ENCODE measurements at places on chromosomes 6 and 20.
A peak's percentile ranks its signal among the peaks of the same experiment; 100 is the strongest.

GRCh38 chr6:113750151-113750855 lies 106.8 kb upstream of the MARCKS start:
- DNase-seq = no peak

GRCh38 chr6:37777272-37777834 lies 42.2 kb upstream of the ZFAND3 start:
- no peak for DNase-seq

GRCh38 chr6:56875961-56876360 lies 78.9 kb upstream of the BEND6 start:
- no peak for DNase-seq

DNA sequence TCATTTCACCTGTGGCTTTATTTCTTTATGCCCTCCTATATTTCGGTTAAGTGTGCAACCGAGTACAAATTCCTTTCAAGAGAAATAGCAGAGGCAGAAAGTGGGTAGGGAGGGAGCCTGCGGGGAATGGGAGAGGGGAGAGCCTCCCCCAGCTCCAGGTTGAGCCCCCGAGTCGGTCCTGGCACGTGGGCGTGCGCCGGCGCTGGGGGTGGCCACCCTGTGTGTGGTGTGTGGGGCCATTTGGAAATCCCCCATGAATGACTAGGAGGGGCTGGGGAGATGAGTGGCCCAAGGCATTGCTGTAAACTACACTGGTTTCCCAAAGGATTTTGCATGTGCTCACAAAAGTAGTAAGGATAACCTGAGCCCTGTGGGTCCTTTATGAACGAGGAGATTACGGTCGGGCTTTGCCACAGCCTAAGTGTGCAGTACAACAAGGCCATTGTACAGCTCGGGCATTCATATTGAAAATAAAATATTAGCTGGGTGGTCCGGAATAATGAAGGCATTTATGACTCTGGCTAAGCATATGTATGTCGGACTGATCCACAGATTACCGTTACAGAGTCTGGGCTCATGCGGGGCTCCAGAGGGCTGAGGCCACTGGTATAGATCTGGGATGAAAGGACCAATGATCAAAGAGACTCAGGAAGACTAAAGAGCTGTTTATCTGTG lies 84.5 kb upstream of the RALGAPA2 start:
- no peak for DNase-seq

DNA sequence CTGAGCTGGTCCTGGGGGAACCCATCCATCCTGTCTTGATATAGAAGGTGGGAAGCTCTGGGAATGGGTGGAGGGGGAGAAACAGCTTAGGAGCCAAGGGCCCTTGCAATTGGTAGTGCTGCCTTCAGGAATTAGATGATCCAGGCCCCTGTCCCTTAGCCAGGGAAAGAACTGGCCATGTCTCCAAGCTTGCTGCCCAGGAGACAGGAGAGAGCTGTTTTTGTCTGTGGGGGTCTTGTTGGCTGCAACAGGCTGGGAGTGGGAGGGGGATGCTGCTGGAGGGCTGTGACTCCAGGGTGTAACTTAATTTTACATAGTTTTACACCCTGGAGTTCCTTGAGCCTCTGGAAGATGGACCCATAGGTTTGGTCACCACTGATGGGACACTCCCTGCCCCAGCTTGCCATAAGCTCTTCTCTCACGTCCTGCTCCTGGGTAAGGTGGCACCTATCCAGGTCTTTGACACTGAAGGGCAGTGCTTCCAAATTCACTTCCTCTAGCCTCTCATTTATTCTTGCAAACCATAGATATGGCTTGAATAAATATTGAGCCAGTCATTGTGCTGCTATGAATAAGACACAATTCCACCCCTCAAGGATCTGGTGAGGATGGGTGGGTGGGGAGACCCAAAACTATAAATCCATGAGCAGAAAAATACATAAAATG lies 16.8 kb downstream of the VEGFA start:
- DNase-seq = no peak

- DNase-seq = no peak
These were observed 14.0 kb downstream of the NUDT3 start for GRCh38 chr6:34378470-34378869.

DNA sequence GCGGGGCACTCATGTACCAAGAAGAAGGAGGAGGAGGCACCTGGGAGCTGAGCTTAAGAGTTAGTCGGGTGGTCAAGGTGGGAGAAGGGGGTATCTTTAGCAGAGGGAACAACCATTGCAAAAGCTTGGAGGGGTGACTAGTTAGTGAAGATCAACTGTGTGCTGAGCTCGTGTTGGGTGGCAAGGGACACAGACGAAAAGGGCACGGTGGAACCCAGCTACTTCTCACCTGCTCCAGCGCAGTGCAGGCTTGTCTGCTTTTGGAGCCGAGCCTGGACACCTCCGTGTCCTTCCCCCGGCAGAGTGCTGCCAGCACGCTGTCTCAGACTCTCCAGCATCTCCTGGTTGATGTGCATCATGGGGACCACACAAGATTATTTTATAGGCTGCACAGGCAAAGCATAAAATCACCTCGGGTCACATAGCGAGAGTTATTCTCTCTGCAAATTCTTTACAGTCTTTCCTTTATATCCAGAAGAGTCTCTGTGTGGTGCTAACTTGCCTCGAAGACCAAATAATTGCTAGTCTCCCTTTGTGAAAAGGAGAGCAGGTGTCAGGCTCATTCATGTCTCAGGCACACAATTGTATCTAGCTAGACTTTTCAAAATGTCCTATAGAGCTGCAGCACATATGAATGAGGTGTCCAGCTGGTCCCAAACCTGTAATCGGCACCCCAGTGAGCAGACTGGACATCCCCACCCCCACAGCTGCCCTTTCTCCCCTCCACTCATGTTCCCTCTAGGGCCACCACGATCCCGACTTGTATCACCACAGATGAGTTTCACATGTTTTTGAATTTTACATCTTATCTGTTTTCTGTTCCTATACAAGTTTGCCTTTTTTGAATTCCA lies 123.4 kb downstream of the CEBPB start:
- DNase-seq = no peak

- DNase-seq = no peak
These were observed 2.6 kb upstream of the TFAP2C start for GRCh38 chr20:56626367-56627121.

DNA sequence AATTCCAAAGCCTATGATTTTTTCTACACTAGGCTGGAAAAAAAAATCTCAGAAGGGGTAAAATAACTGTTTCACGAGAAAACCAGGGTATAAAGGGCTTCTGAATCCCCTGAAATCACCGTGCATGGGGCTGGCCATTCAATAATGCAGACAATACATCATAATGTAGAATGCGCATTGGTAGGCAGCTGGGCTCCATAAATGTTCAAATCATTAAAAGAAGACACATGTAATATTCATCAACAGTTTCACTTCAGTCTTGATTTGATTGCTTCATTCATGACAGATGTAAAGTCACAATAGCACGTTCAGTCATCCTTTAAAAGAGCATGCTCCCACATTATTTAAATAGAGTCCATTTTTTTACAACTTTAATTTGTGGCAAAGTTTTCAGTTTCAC lies 20.5 kb downstream of the PTCHD4 start:
- no peak for DNase-seq

DNA sequence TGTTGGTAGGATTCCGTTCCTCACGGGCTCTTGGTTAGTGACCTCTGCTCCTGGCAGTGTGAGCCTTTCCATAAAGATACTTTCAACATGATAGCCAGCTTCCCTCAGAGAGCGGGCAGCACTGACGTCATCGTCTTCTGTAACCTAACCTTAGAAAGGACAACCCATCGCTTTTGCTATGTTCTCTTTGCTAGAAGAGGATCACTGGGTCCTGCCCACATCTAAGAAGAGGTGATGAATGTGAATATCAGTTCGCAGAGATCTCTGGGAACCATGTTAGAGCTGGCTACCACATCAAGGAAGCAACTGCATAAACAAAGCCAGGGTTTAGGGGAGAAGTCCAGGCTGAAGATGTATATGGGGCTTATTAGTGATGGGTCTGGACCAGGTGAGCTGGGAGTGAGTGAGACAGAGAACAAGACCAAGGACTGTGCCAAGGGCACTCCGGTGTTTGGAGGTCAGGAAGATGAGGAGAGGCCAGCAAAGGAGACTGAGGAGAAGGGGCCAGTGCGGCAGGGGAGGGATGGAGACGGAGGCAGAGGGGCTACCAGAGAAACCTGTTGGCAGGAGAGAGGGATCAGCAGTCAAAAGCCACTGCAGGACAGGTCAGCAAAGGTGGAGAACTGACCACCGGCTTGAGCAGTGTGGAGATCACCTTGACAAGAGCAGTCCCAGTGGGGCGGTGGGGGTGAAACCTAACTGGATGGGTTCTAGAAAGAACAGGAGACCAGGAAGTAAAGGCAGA lies 39.7 kb downstream of the PIM1 start:
- DNase-seq = no peak

- DNase-seq = peak; percentile 3
These were observed 95.1 kb upstream of the OLIG3 start for GRCh38 chr6:137589067-137589848.

DNA sequence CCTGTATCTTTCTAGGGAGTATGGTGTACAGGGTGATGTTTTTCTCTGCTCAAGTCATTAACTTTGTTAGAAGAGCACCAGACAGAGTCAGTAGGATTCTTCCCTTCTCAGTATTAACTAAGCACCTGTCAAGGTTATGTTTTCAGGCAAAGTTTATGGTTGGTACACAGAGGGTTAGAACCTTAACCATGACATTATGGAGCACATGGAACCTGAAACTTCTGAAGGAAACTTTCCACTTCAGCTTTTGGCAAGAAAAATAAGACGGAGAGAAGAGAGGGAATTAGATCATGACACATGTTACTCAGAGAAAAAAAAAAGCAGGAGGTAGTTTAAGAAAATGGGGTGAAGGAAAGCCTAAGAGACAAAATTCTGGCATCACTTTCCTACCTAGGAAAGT lies 112.9 kb upstream of the PDE7B start:
- no peak for DNase-seq

DNA sequence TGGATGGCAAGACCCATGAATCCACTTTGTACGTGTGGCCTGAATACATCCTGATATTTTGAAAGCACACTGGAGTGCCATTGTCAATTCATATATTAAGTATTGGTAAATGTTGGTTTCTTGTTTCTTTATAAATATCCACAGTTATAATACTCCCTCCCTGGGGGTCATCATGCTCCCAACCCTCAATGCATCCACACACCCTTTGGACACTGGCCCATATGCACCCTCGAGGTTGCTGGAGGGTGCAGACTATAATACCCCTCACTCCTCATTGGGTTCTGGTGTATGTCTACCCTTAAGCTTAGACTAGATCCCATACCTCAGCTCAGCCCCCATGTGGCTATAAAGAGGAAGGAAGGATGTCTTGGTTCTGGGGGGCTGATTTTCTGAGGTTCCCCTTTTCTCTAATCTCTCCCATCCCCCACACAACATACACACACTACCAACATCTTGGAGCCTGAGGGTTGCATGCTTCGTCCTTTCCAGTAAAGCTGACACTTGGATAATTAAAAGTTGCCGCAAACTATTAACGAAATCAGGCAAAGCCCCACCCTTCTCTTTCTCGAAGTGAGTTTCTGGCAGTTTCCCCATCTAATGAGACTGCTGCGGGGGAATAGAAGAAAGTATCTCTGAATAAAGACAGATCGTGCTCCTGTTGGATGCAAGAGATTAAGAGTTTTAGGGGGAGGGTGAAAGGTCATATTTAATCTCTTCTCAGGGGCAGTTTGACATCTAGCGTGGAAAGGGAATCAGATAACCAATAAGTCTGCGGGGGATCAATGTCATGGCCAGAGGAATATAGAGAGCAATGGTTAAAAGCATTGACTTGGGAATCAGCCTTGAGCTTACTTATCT lies 7.4 kb downstream of the PIM1 start:
- no peak for DNase-seq

DNA sequence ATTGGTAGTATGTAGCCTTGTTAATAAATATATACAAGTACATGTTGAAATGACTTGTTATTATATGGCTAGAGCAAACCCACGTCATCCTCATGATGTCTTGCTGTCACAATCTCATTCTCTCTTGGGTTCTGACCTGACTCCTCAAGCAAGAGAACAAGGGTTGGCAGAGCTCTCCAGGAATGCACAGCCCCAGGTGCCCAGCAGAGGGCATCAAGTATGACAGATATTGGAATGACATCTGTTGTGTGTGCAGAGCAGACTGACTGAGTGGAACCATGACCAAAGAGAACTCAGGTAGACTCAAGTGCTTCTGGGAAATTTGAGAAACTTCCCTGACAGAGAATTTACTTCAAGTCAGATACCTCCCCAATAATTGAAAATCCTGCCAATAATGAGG lies 90.6 kb downstream of the PAX1 start:
- no peak for DNase-seq

DNA sequence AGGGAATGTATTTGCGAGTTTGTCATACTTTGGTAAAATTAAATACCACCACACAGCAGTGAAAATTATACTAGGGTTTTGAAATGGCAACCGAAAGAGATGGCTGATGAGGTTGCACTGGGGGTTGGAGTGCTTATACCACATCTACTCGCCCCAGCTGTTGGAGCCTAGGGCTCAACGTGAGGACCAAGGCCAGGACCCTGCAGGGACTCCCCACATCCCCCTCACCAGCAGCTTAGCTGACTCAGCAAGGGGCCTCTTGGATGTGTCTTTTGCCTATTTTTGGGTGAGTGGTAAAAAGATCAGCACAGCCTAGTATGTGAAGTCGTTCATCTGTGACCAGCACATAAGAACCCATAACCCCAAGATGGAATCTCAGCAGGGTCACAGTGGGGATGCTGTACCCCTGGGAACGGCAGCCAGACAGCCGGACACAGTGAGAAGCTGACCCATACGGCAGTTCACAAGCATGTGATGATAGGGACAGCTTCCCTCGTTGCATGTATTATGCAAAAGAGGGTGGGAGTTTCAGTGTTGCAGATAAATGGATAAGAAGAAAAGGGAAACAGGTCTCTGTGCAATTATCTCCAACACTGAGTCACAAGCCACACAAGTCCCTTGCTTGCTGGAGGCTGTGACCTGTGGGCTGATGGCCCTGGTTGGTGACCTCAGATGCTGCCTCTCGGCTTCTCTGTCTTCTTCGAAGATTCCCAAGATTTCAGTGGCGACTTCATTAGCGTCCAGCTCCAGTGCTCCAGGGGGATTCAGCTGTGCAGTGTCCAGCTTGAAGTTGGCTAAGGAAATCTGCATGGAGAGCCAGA lies 20.9 kb upstream of the SPO11 start:
- DNase-seq = no peak

DNA sequence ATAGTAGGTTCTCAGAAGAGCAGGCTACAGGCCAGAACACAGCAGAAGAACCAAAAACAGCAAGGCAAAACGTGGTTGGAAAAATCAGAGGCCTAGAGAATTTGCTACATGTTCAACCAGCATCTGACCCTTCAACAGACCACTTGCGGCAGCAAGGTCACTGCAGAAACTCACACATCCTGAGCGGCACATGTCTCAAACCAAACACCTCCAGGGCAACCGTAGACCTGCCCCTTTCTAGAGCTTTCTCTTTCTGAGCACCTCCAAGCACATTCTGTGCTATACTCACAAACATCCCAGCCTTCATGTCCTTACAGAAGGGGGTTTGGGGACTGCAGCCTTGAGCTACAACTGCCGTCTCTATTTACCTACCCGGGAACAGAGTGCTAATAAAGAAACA lies 52.6 kb downstream of the GFOD1 start:
- DNase-seq = no peak

GRCh38 chr6:48136856-48137255 lies 25.9 kb upstream of the PTCHD4 start:
- DNase-seq = no peak

All from activated CD4-positive, alpha-beta T cell treated with anti-CD3 and anti-CD28 coated beads for 24 hours (primary cell).